T-cell (primary cell): ENCODE measurements at places on chromosomes 3 and 15.

DNA sequence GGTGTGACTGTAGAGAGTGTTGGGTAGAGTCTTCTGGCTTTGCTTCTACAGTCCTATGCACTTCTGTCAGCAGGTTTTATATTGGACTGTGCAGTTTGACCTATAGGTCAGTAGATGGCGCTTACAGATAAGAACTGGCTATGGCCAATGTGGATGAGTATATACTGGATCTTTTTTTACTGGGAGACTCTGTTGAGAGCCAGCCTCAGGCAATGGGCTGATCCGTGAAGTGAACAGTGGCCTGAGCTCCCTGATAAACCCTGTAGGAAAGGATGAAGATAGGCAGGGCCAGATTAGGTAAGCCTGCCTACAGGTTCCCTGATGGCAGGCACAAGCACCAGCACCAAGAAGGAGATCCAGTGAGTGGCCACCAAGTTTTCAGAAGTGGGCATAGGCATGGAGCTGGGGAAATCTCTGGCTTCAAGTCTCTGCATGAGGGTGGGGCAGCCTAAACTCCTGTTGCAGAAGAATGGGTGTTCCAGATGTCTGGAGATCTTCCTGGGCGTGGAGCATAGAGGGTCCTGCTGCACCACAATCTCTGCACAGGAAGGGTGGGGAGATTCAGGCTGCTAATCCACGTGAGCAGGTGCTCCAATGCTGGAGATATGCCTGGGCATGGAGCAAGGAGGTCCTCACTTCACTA is 326.0 kb upstream of the SGO1 start:
- DNase-seq, result no peak

- no peak for DNase-seq
Measured at GRCh38 chr3:63980830-63981498, 42.3 kb downstream of the PSMD6 start.

GRCh38 chr3:74281705-74282104 is 332.8 kb downstream of the CNTN3 start:
- DNase-seq, result no peak

DNA sequence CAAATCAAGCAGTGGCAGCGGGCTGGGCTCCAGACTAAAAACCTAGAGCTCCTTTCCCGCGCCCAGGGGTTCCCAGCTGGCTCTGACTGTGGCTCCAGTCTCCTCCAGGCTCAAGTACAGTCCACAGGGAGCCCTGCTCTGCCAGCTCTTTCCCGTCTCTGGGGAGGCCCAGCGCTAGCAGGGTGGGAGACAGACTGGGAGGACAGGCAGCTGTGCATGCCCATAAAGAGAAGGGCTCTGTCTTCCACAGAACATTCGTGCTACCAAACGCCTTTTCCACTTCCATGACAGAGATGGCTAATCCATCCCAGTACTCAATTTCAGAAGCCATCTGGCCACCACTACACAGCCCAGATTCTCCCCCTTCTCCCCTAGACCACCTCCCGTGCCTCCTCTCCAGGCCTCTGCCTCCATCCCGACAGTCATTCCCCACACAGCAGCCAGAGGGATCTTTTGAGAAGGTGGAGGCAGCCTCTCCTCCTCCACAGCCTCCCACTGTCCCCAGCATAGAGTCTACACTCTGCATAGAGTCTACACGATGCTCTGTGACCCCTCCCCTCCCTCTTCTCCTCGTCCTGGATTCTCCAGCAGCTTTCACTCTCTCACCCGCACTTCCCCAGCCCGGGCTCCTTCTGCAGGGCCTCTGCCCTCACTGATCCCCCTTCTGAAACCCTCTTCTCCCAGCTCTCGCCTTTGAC is 6.8 kb upstream of the DUSP7 start:
- no peak for DNase-seq

DNA sequence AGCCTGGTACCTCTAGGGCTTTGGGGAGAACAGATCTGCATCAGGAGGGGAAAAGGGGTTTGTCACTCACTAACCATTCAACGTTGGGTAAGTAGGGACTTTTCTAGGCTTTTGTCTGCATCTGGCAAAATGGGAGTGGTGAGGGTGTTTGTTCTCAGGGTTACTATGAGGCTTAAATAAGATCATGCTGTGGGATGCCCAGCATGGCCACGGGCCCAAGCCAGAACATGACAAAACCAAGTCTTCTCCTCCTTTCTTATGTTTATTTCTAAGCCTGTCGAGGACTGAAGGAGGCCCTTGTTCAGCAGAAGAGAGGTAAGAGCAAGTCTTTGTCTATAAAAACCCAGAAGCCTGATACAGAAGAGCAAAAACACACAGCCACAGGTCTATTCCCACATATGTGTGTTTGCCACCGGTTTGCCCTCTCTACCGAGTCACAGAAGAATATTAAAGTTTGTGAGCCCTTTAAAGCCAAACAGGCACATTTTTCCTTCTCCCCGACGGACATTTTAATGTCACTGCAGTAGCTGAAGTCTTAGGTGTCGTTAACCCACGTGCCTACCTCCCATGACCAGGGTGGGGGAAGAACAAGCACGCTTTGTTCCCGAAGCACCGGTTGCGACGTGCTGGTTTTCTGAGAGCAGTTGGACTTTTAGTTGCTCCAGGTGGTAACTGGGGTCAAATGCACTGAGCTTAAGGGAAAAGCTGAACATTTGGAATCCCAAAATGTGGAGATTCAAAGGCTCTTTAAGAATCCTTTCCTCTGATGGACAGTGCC is 72.1 kb downstream of the NOX5 start:
- no peak for DNase-seq

DNA sequence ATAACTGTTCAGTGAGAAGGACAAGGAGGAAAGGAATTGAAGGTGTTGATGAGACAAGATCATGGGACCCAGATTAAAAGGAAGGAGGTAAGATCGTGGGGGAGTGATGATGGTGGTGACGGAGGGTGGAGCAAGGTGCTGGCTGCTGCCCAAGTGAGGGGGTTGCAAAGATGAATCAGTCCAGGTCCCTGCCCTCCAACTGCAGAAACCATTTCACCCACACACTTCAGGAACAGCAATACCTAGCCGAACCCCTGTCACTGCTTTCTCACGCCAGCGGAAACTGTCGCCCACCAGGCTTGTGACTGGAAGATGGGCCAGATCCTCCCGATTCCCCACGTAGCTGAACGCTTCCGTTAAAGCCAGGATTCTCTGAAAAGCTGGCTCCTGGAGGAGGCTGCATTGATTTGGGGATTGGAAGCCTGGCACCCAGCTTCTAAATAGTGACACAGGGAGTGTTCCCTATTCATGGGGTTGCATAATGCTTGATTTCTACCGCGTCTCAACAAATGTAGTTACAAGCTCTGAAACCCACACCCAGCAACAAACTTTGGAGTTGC is 3.2 kb upstream of the LSG1 start:
- DNase-seq, result no peak

DNA sequence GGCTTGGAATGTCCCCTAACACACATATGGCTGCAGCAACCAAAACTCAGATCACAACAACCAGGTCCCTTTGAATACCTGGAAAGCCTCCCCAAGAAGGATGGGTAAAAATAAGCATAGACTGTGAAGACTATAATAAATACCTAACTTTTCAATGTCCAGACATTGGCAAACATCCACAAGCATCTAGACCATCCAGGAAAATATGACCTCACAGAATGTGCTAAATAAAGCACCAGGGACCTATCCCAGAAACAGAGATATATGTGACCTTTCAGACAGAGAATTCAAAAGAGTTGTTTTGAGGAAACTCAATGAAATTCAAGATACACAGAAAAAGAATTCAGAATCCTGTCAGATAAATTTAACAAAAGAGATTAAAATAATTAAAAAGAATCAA is 109.2 kb downstream of the NEDD4 start:
- DNase-seq, result no peak

DNA sequence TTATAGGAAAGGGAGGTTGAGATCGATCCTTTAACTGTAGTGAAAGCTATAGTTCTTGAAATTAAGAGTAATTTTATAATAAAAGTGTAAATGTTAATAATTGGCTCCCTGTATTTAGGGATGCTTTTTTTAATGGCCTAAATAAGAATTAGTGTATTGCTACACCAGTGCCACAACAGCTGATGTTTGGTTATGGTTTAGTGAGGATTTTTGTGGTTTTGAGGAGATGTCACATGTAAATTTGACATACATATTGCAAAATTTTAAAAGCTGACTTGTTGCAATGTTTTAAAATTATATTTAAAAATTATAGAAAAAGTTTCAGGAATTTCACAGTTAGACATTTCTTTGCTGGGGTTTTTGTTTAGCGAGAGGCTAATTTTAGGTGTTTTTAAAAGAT is 3.9 kb downstream of the TSC22D2 start:
- DNase-seq, result no peak

- no peak for DNase-seq
Measured at GRCh38 chr3:187765342-187765741, 20.1 kb upstream of the BCL6 start.

GRCh38 chr15:51726302-51727073 is 11.0 kb downstream of the LYSMD2 start:
- DNase-seq, result no peak

DNA sequence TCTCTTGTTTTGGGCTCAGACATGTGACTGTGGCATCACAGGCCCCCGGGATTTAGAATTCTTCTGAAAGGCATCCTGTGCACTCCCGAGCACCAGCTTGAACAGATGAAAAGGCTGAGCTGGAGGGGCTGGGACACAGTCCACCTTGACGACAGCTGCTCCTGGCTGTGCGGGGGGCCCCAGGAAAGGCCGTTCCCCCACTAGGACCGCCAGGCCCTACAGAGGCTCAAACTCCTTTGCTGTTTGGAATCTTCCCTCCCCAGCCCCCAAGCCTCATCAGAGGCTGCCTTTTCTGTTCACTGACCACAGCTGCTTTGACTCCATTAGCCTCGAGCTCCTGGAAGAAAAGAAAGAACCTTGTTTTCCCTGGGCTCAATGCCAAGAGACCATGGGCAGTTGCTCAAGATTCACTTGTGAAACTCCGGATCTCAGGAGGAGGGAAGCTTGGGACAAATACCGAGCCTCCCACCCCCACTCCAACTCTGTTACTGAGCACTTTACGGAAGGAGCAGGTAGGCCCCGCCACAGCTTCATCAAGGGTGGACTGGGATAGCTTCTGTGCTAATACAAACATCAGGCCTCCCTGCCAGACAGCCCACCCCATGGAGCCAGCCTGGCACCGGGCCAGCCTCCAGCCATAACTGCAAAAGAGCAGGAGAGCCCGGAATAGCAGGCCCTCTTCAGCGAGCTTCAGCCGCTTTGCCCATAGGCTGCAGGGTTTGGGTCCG is 15.7 kb downstream of the CIDEC start:
- no peak for DNase-seq

DNA sequence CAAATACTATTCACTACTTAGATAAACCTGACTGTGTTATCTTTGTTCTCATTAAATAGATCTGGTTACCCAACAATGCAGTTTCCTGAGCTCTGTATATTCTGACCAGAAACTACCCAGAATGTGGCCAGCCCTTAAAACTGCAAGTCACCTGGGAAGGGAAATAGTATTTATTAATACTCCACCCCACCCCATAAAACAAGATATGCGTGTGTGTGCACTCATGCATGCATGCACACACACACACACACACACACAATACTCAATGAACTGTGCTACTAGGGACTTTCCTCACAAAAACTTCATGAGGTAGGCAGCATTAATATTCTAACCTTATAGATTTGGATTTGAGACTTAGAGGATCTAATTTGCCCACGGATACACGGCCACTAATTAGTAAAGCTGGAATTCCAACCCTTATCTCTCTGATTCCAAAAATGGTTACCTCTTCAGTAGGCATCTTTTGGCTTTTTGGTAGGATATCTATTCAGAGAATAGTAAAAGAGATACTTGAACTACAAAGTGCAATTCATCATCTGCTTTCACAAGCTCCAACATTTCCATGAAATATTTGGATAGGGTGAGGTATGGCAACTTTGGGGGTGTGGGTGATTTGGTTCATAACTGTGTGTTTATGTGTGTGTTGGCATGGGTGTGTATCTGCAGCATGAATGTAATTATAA is 197.0 kb upstream of the CFAP20DC start:
- DNase-seq, result no peak

DNA sequence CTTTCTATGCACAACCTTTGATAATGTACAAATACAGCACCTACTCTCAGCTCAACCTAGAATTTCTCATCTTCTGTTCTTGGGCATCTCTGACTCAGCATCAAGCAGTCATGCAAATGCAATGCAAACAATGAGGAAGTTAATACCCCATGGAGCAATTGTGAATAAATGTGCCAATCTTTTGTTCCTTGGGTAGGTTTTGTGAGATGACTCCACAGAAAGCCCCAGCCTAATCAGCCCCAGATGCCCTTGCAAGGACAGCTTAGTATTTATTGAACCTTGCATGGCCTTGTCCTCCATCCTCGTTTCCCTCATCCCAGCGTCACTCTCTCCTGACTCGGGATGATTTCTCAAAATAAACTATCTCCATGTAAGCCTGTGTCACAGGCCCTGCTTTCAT is 494.7 kb upstream of the NECTIN3 start:
- no peak for DNase-seq

- DNase-seq, result no peak
Measured at GRCh38 chr15:70605606-70606410, 157.6 kb downstream of the UACA start.

DNA sequence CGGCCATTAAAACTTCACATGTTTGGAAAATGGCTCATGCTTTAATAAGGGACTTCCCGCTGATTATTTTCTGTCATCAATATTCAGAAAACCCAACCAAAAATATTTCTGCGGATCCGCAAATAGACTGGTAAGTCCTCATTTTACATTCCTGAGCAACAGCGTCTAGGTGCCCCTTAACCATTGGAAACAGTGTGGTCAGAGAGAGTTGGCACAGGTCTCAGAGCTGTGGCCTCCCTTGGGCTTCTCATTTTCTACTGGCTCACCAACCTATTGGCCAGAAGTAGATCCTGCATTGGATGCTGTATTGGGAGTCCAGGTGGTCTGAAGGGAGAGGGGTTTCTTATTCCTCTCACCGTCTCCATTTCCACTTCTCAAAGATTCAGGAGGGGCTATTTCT is 348.1 kb upstream of the DCBLD2 start:
- DNase-seq, result no peak

DNA sequence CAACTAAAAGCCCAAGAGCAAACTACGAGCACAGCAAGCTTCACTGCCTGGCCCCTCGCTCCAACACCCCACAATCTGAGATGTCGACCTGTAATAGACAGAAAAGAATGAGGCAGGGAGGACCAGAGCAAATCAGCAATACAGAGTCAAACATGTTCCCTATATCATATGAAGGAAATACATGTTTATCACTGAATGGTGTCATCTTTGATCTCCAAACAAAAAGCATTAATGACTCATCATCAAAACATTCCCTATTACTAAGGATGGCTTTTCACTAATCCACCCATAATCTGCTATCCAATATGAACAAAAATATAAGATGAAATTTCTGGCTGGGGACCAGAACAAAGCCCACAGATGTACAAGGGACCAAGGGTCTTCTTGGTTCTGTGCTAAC is 34.7 kb downstream of the MYO5A start:
- DNase-seq, result no peak

GRCh38 chr3:128347282-128347681 is 119.4 kb downstream of the DNAJB8 start:
- DNase-seq, result no peak

- no peak for DNase-seq
Measured at GRCh38 chr3:32290619-32291018, 52.1 kb downstream of the CMTM8 start.

- DNase-seq, result no peak
Measured at GRCh38 chr15:81885135-81885534, 160.7 kb downstream of the MEX3B start.
